ENCODE measurements at places on chromosomes 5 and 9.

- DNase-seq: peak; percentile 79
Observed at GRCh38 chr5:119411361-119412278, 40.7 kb upstream of the HSD17B4 start.

DNA sequence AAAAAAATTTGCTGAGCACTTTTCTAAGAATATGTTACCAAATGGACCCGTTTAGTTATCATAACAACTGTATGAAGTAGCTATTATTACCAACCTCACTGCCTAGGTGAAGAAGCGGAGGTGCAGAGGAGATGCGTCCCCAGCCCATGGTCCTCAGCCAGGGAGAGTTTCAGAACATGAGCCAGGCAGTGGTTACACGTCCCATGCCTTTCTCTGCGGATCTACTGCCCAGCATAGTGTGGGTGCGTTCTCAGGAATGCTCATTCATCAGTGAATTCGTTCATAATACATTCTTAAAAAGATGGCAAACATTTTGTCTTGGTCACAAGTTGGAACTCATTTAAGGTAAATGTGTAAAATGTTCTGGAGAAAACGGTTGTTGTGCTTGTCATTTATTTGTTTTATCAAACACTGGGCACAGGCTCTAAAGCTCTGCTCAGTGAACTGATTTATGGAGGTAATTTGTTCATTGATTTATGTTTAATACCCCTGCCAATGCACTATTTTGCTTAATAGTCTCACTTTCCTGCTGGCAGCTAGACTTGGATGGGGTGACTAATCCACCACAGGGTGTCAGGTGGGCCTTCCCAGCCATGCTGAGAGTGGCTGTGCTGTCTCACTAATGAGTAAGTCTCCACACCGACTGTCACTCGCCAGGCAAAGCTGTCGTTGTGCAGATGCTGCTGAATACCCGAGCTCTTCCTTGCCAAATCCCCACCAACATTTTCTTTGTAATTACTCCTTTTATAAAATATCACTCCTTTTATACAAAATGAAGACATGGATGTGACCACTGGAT lies 248.8 kb downstream of the TENT4A start:
- no peak for DNase-seq

DNA sequence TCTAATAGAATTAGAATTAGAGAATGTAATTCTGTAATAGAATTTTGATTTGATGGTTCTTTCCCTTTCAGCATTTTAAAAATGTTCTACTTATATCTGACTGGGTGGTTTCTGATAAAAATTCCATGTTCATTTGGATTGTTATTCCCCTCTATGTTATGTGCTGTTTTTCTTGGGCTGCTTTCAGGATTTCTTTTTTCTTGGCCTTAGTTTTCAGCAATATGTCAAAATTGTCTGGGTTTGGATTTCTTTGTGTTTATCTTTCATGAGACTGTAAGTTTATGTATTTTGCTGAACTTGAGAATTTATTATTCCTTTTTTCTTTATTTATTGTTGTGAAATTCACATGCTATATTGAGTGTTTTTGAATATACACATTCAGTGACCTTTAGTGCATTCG lies 189.1 kb downstream of the RANBP17 start:
- DNase-seq: no peak

DNA sequence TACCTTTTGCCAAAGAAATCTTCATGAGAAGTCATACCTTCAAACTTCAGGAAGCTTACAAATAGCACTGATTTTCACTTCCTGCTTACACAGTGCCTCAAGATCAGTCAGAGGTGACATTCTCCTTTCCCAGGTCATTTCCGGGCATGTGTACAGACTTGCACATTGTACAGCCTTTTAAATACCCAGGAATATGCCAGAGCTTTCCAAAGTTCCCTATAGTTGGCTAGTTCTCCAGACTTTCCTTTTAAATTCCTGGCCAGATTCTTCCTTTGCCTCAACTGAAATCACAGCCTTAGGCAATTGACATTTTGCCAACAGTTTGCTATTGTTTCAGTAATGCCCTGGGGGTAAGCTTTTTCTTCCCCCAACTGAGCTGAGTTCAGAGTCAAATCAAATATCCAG lies 47.2 kb downstream of the RFX3 start:
- no peak for DNase-seq

DNA sequence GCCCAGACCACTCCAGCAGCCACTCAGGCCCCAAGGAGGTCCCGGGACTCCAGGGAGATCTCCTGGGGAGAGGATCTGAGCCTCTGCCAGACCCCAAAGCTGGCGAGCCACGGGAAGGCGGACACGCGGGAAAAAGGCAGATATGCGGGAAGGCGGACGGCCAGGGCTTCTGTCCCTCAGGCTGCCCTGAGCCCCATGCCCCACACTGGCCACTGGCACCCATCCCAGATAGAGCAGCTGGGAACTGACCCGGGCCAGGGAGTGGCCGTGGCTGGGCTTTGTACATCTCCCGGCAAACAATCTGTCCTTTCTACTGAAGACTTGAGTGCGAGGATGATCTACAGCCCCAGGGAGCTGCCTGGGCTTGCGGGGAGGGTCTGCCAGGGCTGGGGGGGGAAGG lies 21.1 kb upstream of the NOTCH1 start:
- DNase-seq: no peak

DNA sequence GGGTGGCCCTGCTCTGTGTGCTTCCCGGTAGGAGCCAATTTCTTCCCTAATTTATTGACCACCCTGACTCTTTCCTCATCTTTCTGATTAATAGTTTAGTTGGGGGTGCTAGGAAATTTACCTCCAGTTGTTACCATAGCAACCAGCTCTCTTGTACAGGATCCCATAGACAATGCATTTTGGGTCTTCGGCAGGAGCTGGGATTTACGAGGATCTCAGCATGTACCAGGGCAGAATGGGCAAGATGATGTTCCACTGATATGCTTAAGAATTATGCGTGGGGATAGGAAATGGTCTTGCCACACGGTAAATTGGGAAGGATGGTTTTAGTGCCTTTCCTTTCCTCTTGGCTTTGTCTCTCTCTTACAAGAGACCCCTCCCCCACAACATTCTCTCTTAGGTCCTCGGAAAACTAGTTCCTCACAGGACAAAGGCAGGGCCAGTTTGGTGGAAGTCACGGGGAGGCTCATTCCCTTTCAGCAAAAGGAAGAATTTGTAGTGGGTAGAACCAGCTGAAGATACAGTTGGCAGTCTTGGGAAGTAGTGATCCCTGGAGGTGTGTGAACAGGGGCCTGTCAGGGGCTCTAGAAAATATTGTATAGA lies 133.4 kb upstream of the SHB start:
- DNase-seq: no peak

- DNase-seq: no peak
Observed at GRCh38 chr5:78286290-78286689, 8.2 kb downstream of the AP3B1 start.

DNA sequence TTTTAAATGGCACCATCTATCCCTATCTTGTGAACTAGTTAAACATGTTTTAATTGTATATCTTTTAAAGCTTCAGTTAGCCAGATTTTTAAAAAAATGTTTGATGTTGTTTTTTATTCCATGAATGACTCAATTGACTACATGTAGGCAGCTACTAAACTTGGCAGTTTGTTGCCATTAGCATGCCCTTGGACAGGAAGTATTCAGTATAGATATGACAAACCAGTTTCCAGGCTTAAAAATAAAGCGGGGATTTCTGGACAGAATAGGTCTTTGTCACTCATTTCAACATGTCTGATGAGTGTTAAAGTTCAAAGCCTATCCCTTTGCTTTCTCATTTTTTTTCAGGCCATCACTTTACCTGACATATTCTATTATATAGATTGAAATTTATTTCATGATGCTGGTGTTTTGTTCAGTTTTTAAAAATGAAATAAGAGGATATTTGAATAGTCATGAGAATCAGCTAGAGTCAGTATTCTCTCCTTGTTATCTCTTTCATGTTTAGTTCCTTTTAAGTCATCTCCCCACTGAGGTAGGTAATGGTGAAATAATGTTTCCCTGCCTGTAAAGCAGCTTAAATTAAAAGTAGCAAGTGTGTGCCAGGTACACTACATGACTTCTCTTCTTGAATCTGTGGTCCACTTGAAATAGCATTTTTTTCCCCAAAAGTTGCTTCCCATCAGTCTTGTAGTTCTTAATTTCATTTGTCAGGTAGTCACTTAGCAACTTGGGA lies 11.9 kb downstream of the TNFAIP8 start:
- no peak for DNase-seq

DNA sequence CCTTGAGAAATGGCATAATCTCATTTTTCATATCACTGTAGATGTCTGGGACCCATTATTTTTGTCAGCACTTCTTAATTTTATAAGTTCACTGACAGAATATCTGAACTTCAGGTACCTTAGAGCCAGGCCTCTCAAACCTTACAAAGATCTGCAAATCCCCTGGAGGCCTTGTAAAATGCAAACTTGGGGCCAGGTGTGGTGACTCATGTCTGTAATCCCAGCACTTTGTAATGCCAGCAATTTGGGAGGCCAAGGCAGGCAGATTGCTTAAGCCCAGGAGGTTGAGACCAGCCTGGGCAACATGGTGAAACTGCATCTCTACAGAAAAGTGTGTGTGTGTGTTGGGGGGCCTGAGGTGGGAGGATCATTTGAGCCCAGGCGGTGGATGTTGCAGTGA lies 30.8 kb downstream of the RASGRF2 start:
- DNase-seq: no peak

- no peak for DNase-seq
Observed at GRCh38 chr9:123637606-123637944, 281.6 kb downstream of the CRB2 start.

- DNase-seq: peak; percentile 41
Observed at GRCh38 chr5:147805030-147805454, 22.5 kb upstream of the JAKMIP2 start.

- no peak for DNase-seq
Observed at GRCh38 chr5:150499437-150499956, 8.4 kb upstream of the NDST1 start.

GRCh38 chr9:21555911-21556310 lies 73.8 kb upstream of the IFNE start:
- no peak for DNase-seq

DNA sequence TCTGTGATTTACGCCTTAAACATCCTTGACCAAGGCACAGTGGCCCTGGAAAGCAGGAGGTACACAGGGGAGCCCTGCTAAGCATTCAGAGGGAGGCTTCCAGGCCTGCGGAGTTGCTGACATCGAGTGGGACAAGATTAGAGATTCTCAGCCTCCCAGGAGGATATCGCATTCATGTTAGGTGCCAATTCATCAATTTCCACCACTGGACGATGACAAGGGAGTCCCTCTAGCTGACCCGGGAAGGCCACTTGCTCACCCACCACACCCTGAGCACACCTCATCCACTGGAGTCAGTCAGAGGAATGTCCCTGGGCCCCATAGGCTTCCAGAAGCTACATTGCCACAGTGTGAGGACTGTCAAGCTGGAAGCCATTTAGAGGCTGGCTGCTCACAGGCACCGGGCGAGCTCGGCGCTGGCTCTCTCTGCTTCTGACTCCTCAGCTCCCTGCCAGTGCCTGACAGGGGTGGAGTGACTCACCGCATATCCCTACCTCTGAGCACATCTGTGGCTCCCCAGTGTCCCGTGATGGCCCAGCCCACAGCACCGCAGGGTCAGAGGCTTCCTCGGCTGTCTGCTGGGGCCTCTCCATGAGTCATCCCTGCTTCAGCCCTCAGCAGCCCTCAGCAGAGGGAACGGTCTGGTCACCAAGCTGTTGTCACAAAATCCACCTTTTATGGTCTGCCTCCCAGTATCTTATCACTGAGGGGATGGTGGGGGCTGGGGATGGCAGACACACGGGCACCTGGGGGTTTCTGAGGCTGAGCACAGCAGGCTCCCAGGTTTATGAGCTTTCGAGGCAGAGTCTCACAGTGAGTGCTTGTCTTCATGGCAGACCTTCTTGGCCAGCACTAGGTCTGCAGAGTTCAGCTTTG lies 117.5 kb downstream of the ZNF608 start:
- no peak for DNase-seq

GRCh38 chr9:17810728-17811571 lies 232.1 kb downstream of the SH3GL2 start:
- DNase-seq: peak; percentile 5

- DNase-seq: no peak
Observed at GRCh38 chr5:137195483-137195882, 303.6 kb downstream of the SPOCK1 start.

DNA sequence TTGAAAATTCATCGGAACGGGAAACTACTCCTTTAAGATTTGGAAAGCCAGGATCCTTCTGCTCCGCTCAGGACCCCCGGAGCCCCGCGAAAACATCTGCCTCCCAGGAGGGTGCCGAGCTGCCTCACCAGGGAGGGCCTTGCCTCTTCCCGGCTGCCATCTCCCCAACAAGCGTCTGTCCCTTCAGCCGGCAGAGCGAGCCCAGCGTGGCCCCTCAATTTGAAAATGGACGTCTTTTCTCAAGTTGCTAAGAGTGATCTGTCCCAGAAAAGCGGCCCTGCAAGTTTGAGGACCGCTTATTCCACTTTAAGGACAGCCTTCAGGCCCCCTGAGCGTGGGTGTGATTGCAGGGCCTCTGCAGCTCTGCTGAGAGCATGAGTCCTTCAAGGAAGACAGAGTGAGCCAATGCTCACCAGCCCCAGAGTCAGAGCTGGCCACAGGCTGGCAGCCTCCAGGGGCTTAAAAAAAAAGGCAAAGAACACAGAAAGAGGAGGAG lies 101.3 kb downstream of the PHF2 start:
- no peak for DNase-seq

- no peak for DNase-seq
Observed at GRCh38 chr9:19221326-19221725, 9.2 kb upstream of the DENND4C start.

DNA sequence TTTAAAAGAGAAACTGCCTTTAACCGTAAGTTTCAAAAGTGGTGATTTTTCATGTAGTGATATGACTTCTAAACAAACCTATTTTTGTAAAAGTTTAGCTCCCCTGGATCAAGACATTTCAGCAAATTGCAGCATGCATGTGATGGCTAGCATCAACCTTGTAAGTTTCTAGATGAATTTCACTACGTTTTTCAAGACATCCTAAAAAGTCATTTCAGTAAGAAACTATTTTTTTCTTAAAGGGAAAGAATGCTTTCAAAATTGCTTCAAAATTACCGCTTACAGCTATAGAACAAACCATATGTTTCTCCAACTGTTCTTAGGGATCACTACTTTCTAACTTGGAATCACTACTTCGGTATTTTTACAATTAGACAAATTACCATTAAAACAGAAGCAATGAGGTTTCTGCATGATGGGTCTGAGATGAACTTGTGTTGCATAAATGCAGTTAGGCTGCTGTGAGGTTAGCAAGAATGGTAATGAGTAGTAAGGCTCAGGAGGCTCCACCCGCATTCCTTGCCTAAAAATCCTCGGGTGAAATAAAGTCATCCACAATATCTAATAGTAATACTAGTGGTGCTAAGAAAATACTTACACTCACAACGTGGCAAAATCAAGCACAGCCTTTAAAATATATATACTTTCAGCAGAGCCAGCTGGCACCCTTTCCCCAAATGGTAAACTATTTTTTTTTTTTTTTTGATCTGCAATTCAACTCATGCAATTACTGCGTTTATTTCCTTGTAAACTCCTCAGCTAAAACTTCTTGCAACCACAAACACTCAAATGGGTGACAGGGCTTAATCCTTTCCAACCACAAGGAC lies 53.8 kb downstream of the CDC14B start:
- DNase-seq: no peak

DNA sequence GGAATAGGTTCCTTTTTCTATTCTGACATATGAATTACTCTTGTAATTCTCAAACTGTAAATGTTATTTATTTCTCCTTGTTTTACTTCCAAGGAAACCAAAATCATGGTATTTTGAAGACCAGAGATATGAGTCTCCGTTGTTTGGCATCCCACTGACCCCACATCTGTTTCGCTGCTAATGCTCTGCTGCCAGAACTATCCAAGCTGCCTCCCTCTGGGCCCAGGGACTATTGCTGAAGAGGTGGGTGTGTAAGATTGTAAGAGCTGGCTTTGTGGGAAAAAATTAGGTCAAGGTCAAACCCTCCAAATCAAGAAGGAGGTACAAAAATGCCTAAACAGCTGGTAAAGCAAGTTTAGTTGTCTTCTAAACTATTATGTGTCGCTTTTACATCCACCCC lies 129.4 kb upstream of the MYO10 start:
- DNase-seq: no peak
